Tibial nerve (tissue), 4 donors: ENCODE measurements at places on chromosomes 7 and 10. TPM values are rescaled to one million over a fixed set of nuclear protein-coding genes. Genes with fewer than 3 reads are reported as not detected.
A peak's percentile ranks its signal among the peaks of the same experiment; 100 is the strongest.

GPR26 gene
- not detected for total RNA-seq

H2BK1 gene
- not detected for total RNA-seq

ZNF786 gene
- 6.9 TPM for total RNA-seq

OR6V1 gene
- total RNA-seq = not detected

PAPOLB gene
- 2.4 TPM for total RNA-seq

UNC5B gene
- 3.3 TPM for total RNA-seq

CALML5 gene
- total RNA-seq = not detected

GRM3 gene
- total RNA-seq = not detected

ZNF487 gene
- total RNA-seq = 7.3 TPM

SUGCT gene
- 5.0 TPM for total RNA-seq

SPAM1 gene
- total RNA-seq = not detected

DNA sequence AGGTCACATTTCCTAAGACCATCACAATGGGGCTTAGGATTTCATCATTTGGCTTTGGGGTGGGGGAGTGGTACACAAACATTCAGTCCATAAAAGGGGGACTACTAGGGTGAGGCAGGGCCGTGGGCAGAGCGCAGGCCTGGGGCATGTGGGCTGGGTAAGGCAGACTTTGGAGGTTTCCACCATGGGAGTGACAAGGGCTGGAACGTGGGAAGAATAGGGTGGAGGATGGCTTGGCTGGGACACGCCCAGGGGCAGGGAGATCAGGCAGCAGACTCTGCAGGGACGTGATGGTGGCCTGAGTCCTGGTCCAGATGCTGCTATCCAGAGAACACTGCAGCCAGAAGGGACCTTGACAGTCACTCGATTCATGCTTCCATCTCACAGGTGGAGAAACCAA lies 24.7 kb upstream of the CRHR2 start:
- DNase-seq = no peak

DNA sequence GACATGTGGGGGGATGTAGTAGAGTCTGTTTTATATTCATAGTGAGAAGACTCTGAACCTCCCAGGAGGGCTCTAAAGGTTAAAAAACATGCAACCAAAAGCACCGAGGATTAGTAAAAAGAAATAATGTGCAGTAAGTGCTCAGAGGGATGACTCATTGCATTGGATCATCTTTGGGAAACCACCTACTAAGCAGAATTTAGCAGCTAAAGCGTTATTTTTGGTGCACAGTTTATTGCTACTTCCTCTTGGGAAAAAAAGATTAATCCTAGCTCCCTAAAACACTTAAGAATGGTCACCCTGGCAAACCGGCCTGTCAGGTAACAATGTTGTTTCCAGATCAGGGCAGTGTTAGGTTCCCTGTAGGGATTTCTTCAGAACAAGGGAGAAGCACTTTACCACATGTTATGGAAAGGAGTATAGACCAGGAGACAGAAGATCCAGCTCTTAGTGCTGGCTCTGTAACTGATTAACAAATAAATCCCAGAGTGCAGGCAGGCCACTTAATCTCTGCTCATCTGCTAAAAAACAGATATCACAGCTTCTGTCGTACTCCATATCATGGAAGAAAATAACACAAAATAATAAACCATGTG lies 44.8 kb upstream of the FAM133B start:
- no peak for DNase-seq

DNA sequence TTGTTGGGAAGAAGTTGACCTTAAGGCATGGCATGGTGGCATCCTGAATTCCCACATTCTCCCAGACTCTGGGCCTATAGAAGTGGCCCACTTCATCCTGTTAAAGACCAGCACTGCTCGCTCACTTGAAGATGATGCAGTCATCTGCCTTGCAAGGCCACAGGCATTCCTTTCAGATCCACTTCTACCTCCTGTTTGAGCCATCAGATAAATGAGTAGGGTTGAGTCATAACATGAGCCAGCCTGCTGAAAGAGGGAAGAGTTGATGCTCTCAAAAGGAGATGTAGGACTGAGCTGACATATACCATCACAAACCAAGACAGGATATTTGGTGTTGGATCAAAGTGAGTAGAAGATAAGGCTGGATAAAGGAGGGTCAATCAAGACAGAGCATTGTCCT lies 1.5 kb upstream of the EBLN1 start:
- DNase-seq = no peak

- DNase-seq = no peak
Observed at GRCh38 chr7:6571160-6571779, 6.0 kb upstream of the ZDHHC4 start.

DNA sequence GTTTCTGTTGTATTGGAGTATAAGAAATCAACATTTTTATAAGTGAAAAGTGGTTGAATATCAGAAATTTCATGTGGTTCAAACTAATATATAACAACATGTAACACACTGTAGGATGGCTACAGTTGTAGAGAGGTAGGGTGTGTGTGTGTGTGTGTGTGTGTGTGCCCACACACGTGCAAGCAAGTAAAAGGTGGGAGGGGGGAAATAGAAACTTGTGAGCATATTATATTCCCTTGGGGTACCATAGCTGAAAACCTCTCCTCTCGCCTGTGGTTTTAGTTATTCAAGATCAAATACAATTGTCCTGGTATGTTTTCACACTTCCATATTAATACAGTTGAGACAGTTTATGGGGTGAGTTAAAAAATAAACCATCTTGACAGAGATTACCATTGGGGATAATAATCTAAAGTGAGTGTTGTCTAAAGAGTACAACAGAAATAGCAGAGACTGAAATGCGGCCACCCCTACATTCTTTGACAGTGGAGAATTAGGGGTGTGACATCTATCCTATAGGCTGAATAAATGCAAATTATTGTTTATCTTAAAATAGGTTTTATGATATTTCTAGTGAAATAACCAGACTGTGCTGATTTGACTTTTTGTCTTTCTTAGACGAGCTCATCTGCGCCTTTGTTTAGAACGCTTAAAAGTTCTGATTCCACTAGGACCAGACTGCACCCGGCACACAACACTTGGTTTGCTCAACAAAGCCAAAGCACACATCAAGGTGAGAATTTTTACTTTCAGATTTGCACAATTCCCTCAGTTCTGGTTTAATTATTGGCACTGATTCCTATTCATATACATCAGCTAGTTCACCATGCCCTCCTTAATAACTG lies 25.9 kb downstream of the SMNDC1 start:
- no peak for DNase-seq

GRCh38 chr7:107173691-107174406 lies 5.0 kb downstream of the HBP1 start:
- no peak for DNase-seq

DNA sequence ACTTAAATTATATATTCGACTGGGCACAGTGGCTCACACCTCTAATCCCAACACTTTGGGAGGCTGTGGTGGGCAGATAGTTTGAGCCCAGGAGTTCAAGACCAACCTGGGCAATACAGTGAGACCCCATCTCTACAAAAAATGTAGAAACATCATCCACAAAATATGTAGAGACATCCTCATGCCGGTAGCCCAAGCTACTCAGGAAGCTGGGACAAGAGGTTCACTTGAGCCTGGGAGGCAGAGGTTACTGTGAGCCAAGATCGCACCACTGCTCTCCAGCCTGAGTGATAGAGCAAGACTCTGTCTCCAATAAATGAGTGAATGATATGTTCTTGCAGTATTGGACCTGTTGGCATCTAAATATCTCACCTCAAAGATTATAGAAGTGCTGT lies 22.6 kb upstream of the TNS3 start:
- DNase-seq = no peak

DNA sequence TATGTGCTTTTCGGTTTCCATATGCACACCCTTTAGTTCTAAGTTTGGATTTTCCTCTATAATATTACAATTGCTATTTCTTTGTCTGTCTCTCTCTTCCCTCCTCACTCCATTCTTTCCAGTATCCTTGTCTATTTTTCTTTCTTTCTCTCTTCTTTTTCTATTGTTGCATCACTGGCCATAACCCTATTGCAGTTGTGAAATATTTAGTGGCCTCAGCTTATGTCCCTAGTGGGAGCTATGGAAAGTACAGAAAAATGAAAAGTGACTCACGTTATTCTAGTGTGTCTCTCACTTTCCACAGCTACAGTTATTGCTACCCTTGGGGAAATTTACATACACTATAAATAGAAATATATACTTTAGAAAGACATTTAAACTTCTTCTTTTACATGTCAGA lies 59.1 kb downstream of the CNTNAP2 start:
- no peak for DNase-seq

- peak; percentile 50 for DNase-seq
Observed at GRCh38 chr7:116534790-116535189, 10.0 kb downstream of the CAV1 start.

DNA sequence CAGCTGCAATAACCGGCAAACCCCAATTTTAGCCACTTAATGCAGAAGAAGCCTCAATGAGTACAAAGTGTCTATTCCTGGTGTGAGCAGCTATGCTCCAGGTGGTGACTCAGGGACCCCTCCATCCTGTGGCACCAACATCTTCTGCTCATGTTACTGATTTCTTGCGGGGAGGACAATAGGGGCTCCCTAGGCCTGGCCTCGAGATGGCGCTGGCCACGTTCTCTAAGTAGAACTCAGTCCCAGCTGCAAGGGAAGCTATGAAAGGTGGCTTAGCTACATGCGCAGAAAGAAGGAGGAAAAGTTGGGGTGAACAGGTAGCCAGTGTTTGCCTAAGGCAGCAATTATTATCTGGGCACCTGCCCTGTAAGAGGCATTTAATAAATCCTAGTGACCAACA lies 6.6 kb downstream of the GJD4 start:
- no peak for DNase-seq

DNA sequence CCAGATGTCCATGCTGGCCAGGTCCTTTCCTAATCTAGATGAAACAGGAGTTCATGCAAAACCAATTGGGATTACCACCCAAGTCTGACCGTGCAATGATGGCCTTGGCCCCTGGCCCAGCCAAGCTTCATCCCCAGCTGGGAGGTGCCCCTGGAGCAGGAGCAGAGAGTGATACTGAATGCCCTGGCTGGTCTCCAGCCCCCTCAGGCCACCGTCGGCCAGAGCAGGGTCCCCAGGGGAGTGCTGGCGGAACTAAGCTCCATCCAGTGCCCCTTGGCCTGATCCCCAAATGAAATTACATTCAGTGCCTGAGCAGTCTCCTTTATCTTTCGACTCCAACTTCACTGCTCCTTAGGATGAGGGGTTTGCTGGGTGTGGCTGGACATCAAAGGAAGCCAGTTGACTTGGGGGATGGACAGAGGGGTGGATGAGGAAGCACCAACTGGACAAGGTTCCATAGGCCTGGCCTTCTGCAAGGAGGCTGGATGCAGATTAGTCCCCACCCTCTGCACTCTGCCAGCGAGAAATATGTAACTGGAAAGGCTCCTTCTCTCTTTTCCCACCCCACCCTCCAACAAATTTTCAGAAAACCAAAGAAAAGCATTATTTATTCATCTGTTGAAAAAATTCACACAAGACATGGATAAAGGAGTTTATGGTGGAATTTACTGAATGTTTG lies 275.5 kb downstream of the PLXNA4 start:
- DNase-seq = no peak
